ENCODE measurements at places on chromosomes 11 and 22. TPM values are rescaled to one million over a fixed set of nuclear protein-coding genes. Genes with fewer than 3 reads are reported as not detected.

GRCh38 chr11:45756384-45757010, 48.5 kb upstream of the SLC35C1 start:
- no peak for DNase-seq

DNA sequence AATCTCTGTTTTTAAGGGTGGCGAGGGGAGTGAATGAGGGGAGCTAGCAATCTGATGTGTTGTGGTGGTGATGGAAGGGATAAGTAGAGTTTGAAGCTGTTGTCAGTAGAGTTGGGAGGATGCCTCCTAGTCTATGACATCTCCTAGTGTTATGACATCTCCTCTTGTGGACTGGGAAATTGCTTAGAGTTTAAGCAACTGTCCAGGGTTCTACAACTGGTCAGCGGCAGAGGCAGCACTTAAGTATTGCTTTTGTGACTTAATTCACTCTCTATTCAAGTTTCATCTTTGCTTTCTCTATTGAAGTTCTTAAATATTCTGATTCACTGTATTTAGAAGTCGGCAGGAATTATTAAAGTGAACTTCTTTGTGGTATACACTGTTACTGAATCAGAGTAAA, 13.8 kb downstream of the BMAL1 start:
- no peak for DNase-seq

The SYT12 gene
- total RNA-seq, result 0.67 TPM

GRCh38 chr11:59575505-59575904, 40.1 kb downstream of the OSBP start:
- DNase-seq, result no peak

GRCh38 chr11:35944503-35945136, 758 bp downstream of the LDLRAD3 start:
- no peak for DNase-seq

The LMNTD2 gene
- total RNA-seq, result 0.72 TPM

GRCh38 chr11:126403022-126403581, 47.6 kb downstream of the ST3GAL4 start:
- DNase-seq, result no peak

GRCh38 chr22:46525389-46526243, 11.8 kb downstream of the CELSR1 start:
- no peak for DNase-seq

GRCh38 chr11:71379701-71380100, 68.5 kb downstream of the DHCR7 start:
- DNase-seq, result no peak

DNA sequence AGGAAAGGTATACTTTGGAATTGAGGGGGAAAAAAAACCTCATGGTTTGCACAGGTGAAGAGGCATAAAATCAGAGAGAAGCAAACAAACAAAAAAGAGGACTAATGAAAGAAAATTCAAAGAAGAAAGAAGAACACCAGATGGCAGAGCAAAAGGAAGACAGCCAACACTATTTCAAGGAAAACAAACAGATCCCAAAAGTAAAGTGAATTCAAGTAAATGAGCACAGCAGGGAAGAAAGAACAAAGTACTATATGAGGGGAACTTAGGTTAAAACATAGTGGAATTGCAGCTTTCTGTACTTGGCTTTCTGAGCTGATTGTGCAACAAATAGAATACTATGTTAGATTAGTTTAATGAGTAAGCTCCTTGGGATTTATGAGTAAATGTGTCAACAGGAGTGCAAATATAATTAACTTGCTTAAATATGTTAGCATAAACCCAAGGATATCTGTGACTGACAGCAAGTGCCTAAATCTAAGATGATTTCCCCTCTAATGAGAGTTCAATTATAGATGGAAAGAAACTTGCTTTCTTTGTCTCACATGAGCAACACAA, 404.6 kb upstream of the CNTN5 start:
- no peak for DNase-seq

- no peak for DNase-seq
Observed at GRCh38 chr22:36368359-36368983, 19.3 kb downstream of the MYH9 start.

GRCh38 chr22:41410311-41410751, 28.6 kb downstream of the TEF start:
- peak; percentile 71 for DNase-seq

DNA sequence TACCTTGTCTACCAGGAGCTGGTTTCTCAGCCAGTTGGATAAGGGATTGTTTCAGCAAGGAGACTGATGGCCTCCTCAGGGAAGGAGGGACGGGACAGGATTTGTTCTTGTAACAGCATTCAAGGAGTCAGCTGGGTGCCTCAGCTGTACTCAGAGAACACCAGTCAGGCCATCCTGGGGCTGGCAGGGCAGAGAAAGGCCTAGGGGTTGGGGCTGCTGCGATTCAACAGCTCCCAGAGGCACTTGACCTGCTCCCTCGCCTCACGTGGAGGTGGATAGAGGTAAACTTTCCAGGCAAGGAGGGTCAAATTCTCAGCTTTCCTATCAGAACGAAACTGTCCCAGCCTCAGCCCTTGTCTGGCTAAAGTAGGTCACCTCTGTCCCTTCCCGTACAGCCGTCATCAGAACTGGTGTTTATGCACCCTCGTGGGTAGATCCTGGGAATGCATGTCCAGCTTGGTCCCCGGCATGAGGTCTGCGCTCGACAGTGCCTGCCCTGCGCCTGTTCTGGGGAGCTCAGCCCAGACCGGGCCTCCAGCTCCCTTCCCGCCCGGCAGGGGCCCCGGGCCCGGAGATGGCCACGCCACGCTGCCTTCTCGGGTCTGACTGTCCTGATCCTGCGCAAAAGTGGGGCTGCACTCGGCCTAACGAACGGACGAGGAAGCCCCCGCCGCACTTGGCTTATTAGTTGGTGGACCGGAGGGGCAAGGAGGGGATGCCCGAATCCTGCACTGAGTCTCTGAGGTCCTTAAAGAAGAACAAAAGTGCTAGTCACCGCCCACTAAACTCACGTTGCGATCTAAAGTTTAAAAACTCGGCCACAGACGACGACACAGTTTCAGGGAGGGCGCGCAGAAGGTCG, 762 bp upstream of the CCDC134 start:
- peak; percentile 48 for DNase-seq

DNA sequence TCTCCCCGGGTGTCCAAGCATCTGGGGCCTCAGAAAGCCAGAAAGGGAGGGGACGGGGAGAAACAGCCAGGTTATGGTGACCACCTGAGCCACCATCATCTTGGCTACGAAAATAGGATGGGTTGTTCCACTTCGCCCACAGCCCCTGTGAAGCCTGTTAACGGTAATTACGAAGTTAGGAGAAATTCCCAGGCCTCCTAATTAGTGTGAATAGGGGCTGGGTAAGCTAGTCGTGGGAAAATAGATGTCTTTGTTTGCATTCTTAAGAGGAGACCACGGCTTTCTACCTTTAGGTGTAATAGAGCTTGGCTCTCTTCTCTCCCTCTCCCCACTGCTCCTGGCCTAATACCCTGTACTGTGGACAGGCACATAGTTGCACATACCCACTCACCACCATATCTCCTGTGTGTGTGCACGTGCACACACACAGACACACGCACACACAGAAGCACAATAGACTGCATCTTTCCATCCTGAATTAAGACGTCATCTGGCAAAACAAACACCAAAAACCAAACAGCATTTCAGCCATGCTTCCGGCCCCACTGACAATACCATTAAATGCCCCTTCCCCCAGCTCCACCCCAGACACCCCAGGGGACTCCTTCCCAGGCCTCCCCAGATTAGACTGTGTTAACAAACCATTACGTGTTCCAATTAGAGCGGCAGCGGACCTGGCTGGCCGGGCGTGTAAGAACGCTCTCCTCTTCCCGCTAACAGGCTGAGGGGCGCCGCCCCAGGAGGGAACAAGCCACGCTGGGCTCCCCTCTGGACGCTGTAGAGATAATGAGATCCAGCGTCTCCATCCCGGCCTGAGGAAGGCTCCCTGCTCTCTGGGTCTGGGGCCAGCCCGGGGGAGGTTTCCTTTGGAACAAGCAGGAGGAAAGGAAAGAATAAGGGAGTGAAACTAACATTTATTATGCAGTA, 72.8 kb downstream of the TP53I11 start:
- DNase-seq, result no peak

The AMOTL1 gene
- 90.4 TPM for total RNA-seq

The MUC2 gene
- not detected for total RNA-seq

DNA sequence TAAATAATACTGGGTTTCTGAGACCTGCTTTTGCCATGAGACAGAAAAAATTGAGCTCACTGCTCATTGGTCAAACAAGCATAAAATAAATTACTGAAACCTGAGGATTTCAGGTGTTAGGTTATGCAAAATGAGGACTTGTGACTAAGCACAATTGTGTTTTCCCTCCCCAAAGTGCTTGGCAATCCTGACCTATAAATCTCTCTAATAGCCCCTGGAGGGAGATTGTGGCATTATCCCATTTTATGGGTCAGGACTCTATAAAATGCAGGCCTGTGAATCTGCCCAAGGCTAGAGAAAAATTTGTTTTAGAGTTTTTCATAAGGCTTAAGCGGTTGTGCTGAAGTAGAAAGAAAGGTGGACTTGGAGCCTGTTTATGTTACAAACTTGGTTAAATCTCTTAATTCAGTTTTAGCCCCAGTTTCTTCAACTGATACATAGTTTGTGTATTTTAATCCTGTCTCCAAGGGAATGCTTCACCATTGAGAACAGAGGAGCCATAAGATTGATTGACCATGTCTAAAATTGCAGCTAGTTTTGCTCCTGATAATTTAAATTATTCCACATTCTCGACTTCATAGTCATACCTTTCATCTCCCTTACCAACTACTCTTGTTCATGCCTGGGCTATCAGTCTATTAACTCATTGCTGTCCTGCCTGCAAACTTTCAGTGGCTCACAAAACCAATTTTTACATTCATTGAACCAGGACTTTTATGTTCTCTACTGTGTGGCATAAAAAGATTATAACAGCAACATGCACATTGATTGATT, 63.6 kb upstream of the LRRC4C start:
- DNase-seq, result no peak

DNA sequence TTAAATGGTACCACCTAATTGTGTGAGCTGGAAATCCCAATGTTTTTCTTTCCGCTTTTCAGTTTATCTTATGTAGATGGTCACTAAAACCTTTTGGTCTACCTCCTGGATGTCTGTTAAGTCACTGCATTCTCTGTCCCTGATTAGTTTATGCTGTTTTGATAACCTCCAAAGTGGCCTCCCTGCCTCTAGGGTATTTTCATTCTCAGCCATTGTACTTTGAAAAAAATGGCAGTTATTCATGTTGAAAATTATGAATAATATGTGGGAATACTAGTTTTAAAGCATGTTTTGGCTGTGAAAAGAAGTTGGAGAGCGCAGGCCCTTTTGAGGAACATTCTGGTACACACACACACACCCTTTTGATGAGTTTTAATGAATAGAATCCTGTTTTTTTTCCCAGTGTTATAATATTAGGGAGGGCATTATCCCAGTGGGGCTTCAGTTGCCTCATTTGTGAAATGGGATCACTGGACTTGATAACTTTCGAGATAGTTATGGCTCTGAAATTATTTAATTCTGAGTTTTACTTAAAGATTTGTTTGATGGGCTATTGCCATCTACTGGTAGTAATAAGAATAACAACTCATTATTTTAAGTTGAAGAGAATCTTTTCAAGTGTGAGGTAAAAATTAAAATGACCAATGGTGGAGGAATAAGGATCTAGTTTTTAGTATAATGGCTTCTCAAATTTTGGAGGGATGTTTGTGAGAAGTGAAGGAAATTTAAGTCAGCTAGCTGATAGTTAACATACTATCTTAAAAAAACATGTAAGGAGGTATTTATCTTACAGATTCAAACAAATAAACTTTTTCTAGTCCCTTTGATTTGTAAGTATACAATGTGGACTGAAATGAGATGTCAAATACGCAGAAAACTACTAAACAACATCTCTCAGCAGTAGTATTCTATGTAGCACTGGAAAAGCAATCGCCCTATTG, 3.9 kb downstream of the FDX1 start:
- DNase-seq, result no peak

The PICK1 gene
- total RNA-seq, result 20.2 TPM

The UCP2 gene
- total RNA-seq, result 16.4 TPM

GRCh38 chr22:44127356-44127755, 53.4 kb upstream of the PARVG start:
- peak; percentile 41 for DNase-seq

DNA sequence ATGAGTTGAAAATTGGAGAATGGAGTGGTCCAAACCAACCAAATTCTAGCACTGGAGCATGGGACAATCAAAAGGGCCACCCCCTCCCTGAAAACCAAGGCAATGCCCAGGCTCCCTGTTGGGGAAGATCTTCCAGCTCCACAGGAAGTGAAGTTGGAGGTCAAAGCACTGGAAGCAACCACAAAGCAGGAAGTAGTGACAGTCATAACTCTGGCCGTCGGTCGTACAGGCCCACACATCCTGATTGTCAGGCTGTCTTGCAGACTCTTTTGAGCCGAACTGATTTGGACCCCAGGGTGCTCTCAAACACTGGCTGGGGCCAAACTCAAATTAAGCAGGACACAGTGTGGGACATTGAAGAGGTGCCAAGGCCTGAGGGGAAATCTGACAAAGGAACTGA, 80.5 kb upstream of the ADSL start:
- no peak for DNase-seq

- no peak for DNase-seq
Observed at GRCh38 chr11:102510439-102511135, 20.0 kb downstream of the MMP7 start.

The FZD4 gene
- 18.8 TPM for total RNA-seq

GRCh38 chr11:64148226-64148916, 17.5 kb downstream of the MACROD1 start:
- DNase-seq, result peak; percentile 91

The PEX26 gene
- total RNA-seq, result 22.3 TPM

DNA sequence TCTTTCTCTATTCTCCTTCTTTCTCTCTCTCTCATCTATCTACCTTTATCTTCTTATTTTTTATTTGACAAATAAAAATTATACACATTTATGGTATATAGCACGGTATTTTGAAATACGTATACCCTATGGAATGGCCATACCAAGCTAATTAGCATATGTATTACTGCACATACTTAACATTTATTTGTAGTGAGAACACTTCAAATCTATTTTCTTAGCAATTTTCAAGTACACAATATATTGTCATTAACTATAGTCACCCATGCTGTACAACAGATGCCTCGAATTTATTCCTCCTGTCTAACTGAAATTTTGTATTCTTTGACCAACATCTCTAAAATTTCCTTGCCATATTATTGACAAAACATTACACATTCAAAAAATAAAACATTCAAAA, 447.1 kb downstream of the MIAT start:
- no peak for DNase-seq

DNA sequence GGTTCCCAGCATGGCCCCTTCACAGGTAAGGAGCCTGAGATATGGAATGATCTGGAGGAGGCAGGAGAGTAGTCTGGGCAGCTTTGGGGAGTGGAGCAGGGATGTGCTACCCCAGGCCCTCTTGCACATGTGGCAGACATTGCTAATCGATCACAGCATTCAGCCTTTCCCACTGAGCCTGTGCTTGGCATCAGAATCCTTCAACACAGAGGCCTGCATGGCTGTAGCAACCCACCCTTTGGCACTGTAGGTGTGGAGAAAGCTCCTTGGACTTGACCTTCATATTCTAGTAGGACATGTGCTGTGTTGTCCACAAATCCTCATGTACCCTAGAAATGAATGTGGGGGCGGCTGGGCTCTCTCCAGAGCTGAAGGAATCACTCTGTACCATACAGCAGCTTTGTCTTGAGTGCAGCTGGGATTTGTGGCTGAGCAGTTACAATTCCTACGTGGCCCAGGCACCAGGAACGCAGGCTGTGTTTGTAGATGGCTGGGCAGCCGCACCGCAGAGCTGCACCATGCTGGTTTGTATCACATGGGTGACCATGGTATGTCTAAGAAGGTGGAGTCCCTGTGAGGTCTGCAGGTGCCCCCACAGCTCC, 21.8 kb upstream of the PPP6R3 start:
- DNase-seq, result no peak

The CLDN5 gene
- 60.8 TPM for total RNA-seq

All from heart right ventricle (tissue), 16 donors.